ENCODE measurements at places on chromosomes 2 and 18. TPM values are rescaled to one million over a fixed set of nuclear protein-coding genes. Genes with fewer than 3 reads are reported as not detected.

FOXD4L1 gene
- 0.37 TPM for total RNA-seq

OSR1 gene
- total RNA-seq: 5.8 TPM

LRATD1 gene
- 0.07 TPM for total RNA-seq

RBKS gene
- 8.1 TPM for total RNA-seq

NT5C1B gene
- total RNA-seq: not detected

UGT1A1 gene
- 1.1 TPM for total RNA-seq

ATP6V1C2 gene
- 0.07 TPM for total RNA-seq

UGT1A5 gene
- total RNA-seq: not detected

NHEJ1 gene
- 14.2 TPM for total RNA-seq

All from A549 treated with ZK216348 at 1 μM for 4 hours (cell line).